ENCODE measurements at places on chromosomes 4 and X.
A peak's percentile ranks its signal among the peaks of the same experiment; 100 is the strongest.

DNA sequence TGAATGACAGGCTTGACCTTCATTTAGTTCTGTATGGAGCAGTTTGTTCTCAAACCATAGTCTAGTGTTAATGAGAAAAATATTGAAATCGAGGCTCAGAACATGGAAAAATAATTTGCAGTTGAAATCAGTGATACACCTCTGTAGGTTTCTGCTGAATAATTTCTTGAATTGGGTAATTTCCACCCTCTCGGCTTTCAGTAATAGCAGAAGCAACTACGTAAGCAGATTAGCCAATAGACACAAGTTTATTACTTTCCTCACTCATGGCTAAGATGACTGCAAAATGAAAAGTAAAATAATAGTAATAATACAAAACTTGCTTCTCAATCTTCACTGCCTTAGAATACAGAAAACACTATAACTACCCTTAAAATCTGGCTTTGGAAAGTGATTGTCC, 46.0 kb downstream of the USP38 start:
- DNase-seq: no peak

- DNase-seq: no peak
Measured at GRCh38 chr4:17362430-17362829, 149.5 kb downstream of the QDPR start.

DNA sequence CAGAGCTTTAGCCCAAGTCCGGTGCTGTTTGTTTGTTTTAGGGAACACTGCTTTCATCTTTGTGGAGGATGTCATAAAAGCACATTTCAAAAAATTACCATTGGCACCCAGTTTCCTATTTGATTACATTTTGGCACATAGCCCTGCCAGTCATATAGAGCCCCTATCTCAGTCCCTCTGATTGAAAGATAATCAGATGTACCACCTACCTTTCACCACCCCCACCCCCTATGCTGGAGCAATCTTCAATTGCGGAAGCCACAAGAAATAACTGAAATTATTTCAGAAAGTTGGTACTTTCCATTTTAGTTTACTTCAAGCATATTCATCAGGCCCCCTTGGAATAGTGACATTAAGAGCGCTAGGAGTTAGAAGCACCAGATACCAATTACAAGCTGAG, 136.7 kb upstream of the RPL34 start:
- DNase-seq: no peak

- DNase-seq: peak; percentile 77
Measured at GRCh38 chrX:129540068-129540653, at the start of gene OCRL. Gene OCRL (plus strand): TSS chrX:129540259. CDS start chrX:129540440, 181 bp downstream.

GRCh38 chr4:184448821-184449220, 25.5 kb downstream of the IRF2 start:
- peak; percentile 24 for DNase-seq

DNA sequence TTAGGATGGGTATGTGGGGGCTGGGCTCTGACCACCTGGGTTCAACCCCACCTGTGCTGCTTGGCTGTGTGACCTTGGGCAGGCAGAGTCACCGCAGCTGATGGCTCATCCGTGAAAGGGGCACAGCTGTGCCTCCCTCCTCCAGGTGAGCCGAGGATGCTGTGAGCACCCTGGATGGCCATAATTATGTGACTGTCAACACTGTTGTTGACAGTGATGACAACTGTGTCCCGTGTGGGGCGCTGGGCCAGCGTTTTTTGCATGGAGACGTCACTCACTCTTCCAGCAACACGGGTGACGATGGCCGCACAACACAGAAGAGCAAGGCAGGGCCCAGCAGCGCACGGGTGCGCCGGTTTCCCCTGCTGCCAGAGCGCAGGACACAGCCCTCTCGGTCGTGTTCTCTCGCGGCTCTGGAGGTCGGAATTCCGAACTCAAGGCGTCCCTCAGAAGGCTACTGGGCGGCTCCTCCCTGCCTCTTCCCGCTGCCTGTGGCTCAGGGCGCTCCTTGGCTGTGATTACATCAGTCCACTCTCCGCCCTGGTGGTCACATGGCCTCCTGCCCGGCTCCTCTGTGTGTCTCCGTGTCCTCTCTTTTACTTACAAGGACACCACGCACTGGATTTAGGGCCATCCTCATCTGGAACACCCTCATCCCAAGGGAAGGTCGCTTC, 1.3 kb downstream of the SH3TC1 start:
- DNase-seq: no peak

GRCh38 chr4:6085691-6086628, 67.7 kb upstream of the C4orf50 start:
- no peak for DNase-seq

DNA sequence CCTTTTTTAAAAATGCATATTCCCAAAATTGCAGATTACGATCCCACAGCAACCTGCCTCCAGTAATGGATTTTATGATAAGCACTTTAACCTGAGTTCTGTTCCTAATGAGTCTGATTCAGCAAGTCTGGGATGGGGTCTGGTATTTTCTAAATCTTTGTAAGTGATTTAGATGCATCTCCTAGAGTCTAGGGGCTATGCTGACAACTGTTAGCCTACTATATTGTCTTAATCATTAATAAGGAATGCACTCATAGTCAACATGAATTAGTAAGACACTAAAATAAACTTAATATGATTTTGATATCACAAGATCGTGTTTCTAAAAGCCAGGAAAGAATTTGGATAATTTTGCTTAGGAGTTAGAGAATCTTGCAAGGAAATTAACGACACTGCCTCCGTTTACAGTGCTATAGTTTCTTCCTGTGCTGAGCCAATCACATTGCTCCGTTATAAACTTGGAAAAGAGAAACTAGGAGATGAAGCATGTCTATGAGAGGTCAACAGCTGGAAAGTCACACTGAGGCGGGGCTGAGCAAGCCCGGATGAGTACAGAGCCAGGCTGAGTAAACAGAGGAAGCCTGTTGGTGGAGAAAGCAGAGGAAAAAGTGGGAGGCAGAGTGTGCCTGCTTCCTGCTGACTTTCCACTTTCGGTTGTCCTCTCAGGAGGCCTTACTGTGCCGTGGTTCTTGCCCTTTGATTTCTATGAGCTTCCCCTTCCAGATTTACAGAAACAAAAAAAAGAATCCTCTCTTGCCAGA, 5.4 kb downstream of the SCARB2 start:
- no peak for DNase-seq

- no peak for DNase-seq
Measured at GRCh38 chr4:62015043-62015739, 815.1 kb downstream of the ADGRL3 start.
